ENCODE measurements at places on chromosomes 7 and 10. TPM values are rescaled to one million over a fixed set of nuclear protein-coding genes. Genes with fewer than 3 reads are reported as not detected.

The RSPH10B2 gene
- total RNA-seq: not detected

- DNase-seq: no peak
Observed at GRCh38 chr10:117217196-117217761, 20.0 kb downstream of the KCNK18 start.

DNA sequence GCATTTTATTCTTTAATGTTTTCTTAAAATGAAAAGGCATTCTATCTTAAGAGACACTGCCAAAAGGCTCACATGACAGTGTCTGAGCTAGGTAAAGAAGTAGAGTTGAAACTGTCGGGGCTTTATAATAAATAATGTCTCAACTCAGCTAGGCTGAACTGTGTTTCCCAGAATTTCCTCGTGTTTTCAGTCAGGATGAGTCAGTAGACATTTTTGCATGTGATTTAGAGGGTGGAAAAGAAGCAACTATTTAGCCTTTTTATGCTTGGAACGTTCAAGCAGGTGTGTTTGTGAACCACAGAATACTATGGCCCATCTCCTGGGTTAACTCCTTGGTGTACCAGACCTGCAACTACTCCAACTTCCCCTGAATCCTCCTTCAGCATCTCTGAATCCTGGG is 23.4 kb upstream of the LIPA start:
- DNase-seq: peak; percentile 59

DNA sequence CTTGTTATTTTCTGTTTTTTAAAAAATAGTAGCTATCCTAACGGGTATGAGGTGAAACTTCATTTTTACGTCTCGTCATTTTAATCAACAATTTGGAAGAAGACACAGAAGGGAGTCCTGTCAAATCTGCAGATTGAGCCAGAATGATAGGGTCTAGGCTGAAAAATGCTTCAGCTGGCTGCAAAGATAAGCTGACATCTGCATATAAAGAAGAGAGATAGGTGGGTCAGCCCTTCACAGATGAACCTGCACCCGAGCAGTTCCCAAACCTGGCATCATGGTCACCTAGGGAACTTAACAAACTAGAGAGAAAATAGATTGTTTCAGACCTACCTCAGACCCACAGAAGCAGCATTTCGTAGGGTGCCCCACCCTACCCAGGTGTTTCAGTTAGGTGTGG is 35.2 kb upstream of the BMPR1A start:
- DNase-seq: no peak

DNA sequence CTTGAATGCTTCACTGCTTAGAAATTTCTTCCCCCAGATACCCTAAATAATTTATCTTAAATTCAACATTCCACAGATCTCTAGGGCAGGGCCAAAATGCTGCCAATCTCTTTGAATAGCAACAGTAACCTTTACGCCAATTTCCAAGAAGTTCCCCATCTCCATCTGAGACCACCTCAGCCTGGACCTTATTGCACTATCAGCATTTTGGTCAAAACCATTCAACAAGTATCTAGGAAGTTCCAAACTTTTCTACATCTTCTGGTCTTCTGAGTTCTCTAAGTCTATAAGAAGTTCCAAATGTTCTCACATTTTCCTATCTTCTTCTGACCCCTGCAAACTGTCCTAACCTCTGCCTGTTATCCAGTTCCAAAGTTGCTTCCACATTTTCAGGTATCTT is 1306.9 kb upstream of the SORCS1 start:
- DNase-seq: no peak

Measured in bronchial epithelial cell (primary cell).